ENCODE measurements at places on chromosomes 7 and 10.

- DNase-seq: no peak
Observed at GRCh38 chr7:148997497-148997896, 30.8 kb downstream of the PDIA4 start.

DNA sequence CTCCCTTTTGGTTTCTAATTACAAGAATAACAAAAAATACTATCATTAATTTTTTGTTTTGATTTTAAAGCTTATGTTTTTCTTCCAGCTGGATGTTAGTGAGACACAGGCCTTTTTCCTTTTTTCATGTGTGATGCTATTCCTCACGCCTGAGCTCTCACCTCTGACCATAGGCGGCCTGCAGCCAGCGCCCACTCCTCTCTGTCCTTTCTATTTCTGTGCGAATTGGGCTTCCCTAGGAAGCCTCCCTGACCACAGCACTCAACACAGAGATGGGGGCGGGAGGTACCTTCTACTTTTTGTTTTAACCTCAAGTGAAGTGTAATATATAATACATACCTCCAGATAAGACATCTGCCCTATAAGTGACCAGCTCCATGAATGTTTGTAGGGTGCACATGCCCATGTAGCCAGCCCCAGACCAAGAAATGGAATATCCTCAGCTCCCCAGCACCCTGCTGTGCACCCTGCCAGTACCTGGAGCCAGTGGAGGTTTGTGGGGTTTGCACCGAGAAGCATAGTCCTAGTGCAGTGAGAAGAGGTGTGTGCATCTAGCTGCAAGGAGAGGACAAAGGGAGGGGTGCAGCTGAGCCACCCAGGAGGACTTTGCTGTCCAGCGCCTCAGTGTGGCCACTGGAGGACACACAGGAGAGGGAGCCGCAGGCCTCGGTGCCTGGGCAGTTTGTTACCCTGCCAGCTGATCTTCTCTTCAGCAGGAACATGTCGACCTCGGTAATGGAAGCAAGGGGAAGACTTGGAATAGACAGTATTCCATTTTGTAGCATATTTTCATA, 38.5 kb downstream of the BNIP3 start:
- DNase-seq: peak; percentile 26

DNA sequence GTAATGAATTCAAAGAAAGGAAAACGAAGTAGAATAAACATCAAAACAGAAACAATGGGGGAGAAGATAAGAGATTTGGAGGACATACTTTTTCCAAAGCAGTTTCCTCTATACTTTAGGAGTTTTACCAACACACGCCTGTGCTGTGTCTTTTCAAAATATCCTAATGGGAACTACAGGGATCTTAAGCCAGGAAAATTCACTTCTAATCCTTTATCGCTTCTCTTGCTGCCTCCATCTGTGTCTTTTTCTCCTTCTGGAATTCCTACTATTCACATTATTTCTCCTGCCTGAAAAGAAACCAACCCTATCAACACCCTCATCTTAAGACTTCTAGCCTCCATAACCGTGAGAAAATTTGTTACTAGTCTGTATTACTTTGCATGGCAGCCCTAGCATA, 6.8 kb downstream of the HNRNPF start:
- no peak for DNase-seq

- DNase-seq: no peak
Observed at GRCh38 chr10:71756311-71757191, 16.8 kb downstream of the VSIR start.

DNA sequence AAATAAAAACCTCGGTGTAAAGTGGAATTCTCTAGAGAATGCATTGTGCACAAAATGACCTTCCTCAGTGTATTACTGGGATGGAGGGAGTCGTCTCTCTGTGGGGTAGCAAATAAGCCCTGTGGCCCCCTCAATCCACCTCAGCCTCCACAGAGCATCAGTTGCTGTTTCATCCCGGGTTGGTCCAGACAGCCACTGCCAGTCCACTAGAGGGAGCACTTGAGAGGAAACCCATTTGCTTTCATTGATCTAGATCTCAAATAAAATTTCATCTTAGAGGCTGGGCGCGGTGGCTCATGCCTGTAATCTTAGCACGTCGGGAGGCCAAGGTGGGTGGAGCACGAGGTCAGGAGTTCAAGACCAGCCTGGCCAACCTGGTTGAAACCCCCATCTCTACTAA, 1128.7 kb downstream of the CNTNAP2 start:
- peak; percentile 25 for DNase-seq

GRCh38 chr10:95431900-95432342, 129.2 kb downstream of the SORBS1 start:
- DNase-seq: no peak

- no peak for DNase-seq
Observed at GRCh38 chr10:14423111-14423744, 92.5 kb upstream of the FRMD4A start.

- DNase-seq: no peak
Observed at GRCh38 chr10:131795761-131796160, 105.0 kb upstream of the PPP2R2D start.

- DNase-seq: no peak
Observed at GRCh38 chr7:55274156-55274555, 91.0 kb upstream of the LANCL2 start.

DNA sequence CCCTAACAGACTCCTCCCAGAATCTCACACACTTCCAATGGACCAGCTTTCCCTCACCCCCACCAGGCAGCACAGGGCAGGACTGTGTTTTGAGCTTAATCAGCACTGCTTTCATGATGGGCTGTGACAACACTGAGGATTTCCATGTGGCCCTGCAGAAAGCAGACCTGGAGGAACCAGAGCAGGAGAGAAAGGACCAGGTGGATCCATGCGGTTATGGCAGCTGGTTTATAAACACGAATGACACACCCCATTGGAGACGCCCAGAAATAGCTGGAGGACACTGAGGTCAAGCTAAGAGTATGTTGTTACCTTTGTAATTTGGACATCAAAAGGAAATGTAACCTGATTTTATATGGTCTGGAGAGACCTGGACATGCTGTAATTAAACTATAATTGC, 31.7 kb upstream of the HERPUD2 start:
- no peak for DNase-seq

DNA sequence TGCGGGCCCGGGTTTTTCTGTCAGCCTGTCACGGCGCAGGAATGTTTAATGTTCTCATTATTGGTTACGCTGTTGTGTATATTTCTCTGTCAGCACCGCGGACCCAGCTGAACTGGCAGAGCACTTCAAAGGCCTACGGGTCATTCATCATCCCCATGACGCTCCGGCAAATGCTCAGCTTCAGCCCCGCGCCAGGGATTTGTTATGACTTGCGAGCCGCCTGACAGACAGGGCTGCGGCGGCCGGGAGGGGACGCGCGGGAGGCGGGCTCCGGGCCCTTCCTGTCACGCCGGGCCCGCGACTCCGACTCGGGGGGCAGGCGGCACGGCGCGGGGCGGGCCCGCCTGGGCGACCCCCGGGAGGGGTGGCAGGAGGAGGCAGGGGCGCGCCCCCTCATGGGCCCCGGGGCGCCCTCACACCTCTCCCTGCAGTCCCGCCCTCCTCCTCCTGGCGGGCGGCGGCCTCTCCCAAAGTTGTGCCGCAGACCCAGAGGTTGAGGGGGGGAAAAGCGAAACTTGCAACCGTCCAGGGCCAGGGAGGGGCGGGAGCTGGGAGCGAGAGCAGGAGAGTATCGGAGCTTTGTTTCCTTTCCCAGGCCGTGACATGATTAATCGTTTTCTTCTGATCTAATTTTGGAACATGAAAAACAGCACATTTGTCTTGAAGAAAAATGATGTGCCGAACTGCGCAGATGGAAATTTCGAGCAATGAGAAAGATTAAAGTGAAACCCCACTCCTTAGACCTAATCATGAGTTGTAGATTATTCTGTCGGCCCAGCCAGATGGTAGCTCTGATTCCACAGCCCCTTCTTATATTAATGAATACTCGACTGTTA, 59.3 kb upstream of the COMTD1 start:
- DNase-seq: peak; percentile 84

DNA sequence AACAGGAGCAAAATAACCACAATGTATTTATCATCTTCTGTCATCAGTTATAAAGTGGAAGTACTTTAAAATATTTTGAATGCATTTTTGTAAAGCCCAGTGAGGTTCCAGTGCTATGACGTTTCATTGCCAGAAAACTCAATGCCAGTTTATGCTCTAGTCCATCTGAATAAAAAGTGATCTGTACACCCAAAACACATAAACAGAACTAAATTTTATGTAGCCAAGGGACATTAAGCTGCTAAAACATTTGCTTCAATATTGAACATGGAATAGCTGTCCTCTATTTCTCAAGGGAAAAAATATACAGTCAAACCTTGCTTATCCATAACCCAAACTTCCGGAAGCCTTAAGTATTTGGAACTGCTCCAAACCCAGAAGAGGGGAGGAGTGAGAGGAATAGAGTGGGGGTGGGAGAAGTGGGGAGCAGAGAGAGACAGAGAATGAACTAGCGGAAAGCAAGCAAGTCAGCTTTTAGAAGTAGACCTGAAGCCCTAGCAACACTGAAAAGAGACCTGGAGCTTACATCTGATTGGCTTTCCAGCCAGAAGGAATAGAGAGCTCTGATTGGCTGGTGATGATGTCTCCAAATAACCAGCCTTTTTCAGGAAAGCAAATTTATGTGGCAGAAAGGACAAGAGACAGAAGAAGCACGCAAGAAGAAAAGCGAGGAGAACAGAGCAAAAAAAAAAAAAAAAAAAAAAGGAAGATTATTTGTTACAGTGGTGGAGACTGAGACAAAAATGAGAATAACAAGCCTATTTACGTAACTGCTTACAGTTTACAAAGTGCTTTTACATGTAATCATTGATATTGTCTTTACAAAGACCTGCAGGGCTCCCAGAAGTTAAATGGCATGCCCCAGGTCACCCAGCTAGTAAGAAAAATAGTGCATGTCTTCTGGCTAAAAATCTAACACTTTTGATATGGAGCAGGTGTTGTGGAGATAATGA, 196.0 kb downstream of the RNLS start:
- peak; percentile 53 for DNase-seq

DNA sequence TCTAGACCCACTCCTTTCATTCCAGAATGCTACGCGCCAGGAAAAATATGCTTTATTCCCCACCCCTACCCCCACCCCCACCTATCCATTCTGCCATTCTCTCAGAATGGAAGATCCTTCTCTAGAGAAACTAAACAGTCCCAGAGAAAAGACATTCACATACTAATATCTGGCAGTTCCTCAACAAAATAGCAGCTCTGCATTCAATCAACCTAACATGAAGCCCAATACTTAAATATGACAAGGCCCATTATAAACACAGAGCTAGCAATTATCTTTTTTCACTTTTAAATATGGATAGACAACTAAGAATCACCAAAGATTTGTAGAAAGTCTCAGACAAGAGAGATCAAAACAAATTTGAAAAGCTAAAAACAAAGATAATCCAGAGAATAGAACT, 16.4 kb downstream of the CACUL1 start:
- no peak for DNase-seq

GRCh38 chr10:104897696-104898095, 256.6 kb downstream of the SORCS3 start:
- DNase-seq: no peak

DNA sequence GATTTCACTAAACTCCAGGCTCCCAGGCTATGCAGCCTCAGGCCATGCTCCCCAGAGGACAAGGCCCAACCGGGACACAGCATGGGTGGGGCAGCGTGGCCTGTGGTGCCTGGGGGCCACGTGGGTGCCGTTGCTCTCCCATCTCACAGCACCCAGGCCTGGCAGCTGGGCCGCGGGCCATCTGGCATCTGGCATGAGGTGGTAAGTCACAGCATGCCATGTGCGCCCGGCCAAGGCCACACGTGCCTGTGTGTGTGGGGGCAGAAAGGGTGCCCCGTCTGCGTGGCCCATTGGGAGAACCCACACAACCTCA, 204.1 kb downstream of the EBF3 start:
- DNase-seq: no peak

DNA sequence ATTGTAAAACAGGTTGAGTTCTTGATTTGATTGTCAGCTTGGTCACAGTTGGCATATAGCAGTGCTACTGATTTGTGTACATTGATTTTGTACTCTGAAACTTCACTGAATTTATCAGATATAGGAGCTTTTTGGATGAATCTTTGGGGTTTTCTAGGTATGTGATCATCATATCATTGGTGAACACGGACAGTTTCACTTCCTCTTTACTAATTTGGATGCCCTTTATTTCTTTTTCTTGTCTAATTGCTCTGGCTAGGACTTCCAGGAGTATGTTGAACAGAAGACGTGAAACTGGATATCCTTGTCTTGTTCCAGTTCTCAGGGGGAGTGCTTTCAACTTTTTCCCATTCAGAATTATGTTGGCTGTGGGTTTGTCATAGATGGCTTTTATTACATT, 86.9 kb downstream of the EXOC4 start:
- DNase-seq: no peak

DNA sequence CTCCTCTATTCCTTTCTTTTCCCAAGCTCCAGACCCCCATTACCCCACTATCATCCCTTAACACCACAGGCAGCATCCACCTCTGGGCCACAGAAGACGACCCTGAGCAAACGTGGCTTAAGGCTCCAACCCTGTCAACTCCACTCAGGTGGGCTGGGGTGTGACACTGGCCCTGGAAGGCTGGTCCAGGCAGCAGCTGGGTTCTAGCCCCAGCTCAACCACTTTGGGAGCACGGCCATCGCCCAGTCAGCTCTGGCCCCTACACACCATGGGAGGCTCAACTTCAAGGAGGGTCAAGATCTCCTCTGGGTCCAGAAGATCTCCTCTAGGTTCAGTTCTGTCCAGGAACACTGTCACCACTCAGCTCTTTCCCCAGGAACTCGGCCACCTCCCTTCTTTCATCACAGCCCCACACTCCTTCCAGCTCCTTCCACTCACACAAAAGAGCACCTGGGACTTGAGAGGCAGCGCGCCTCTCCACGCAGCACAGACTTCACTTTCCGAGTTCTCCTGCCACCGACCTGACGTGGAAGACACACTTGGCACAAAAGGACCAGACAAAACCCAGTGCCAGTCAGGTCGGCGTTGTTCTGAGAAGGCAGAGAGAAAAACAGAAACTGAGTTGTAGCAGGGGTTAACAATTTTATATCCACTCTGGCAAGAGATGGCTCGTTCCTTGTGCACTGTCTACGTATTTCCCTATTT, 84.1 kb downstream of the CTBP2 start:
- no peak for DNase-seq

DNA sequence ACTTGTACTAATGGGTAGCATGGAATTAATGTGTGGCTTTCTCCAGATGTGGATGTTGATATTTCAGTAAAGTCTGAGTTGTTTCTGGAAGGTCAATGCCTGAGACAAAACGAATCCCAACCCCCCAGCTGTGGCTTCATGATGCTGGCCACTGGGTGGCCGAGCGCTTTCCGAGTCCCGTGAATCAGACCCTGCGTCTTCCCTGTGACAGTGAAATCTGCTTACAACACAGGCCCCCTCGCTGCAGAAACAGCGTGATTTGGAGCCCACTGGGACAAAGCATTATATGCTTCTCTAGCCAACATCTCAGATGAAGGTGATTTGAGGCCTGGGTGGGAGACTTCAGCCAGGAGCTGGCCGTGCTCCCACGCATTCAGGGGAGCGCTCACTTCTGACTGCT, 124.7 kb downstream of the WDR37 start:
- peak; percentile 34 for DNase-seq

DNA sequence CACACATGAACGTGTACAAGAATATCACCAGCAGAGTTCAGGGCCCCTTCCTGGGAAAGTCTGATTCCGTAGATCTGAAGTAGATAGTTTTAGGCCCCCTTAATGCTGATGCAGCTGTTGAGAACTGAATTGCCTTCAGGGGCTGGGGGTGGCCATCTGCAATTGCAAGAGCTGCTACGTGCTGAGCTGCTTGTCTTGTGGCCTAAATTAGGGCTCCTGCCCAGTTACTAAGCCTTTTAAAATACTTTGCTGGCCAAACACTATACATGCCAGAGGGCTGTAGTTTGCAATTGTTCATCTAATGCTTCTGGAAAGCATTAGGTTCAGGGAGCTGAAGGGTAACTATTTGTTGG, 71.7 kb downstream of the TMEM178B start:
- no peak for DNase-seq

Data from hepatic stellate cell (primary cell).